Camera-type eye (tissue), 1 donor: ENCODE measurements at places on chromosomes 5 and 9. TPM values are rescaled to one million over a fixed set of nuclear protein-coding genes. Genes with fewer than 3 reads are reported as not detected.

The NAIP gene
- total RNA-seq, result 32.2 TPM

The BTNL3 gene
- not detected for total RNA-seq

The NACC2 gene
- total RNA-seq, result 9.8 TPM

The EDIL3 gene
- 75.6 TPM for total RNA-seq

The CDC20B gene
- total RNA-seq, result 0.38 TPM

The SMIM27 gene
- 3.3 TPM for total RNA-seq

The SLC22A4 gene
- total RNA-seq, result 4.0 TPM

The RRAGA gene
- 55.7 TPM for total RNA-seq

The PCDHGA4 gene
- total RNA-seq, result 11.1 TPM

The CBY3 gene
- total RNA-seq, result not detected

The OTULIN gene
- total RNA-seq, result 26.6 TPM

The LVRN gene
- total RNA-seq, result 2.0 TPM

The ACER2 gene
- 11.1 TPM for total RNA-seq

The OR2V1 gene
- not detected for total RNA-seq

The SHC3 gene
- 4.4 TPM for total RNA-seq

The IFNK gene
- not detected for total RNA-seq

The COL15A1 gene
- total RNA-seq, result 92.2 TPM

The PTGER4 gene
- total RNA-seq, result 8.5 TPM

The PRDM9 gene
- total RNA-seq, result not detected

The SURF6 gene
- total RNA-seq, result 20.2 TPM

The IL6ST gene
- 264 TPM for total RNA-seq

The SLC6A18 gene
- total RNA-seq, result not detected

The SLC27A6 gene
- 7.6 TPM for total RNA-seq

The CARD9 gene
- 7.9 TPM for total RNA-seq

The CCL27 gene
- total RNA-seq, result not detected

The IL5 gene
- not detected for total RNA-seq

The ZDHHC12 gene
- 10.9 TPM for total RNA-seq

The GABRA1 gene
- 16.5 TPM for total RNA-seq

The CCDC192 gene
- not detected for total RNA-seq

The PTGDS gene
- total RNA-seq, result 230 TPM

The OLFML2A gene
- total RNA-seq, result 62.5 TPM

The RNF208 gene
- 2.7 TPM for total RNA-seq

The OR1Q1 gene
- total RNA-seq, result not detected

The SH2D3C gene
- total RNA-seq, result 10.7 TPM

The IFNA16 gene
- total RNA-seq, result not detected

The GMCL2 gene
- total RNA-seq, result not detected

The MOB3B gene
- 19.6 TPM for total RNA-seq

The OSTF1 gene
- total RNA-seq, result 24.8 TPM

The MEGF10 gene
- total RNA-seq, result 32.7 TPM

The RBM22 gene
- total RNA-seq, result 51.5 TPM

The MYMK gene
- total RNA-seq, result 2.1 TPM

The RELL2 gene
- 4.0 TPM for total RNA-seq

The LRRC26 gene
- total RNA-seq, result 1.7 TPM

The MCC gene
- 127 TPM for total RNA-seq

The CER1 gene
- 0.88 TPM for total RNA-seq
